ENCODE measurements at places on chromosomes 16 and 17.

DNA sequence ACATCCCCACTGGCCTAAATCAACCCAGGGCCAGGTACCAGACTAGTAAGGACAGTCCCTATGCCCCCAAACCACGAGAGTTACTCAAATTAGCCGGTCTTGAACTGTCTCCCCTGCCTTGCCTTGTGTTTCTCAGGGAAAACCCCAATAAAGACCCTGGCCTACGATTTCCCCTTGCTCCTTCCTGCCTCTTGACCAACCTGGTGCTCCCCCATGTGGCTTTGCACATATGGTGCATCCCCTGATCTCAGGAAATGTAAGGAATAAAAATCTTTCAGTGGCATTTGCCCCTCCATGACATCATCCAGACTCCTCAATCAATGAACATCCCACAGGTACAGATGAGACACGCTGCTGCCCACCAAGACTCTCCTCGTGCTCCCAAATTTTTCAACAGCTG is 87.9 kb downstream of the ZNF18 start:
- no peak for DNase-seq

DNA sequence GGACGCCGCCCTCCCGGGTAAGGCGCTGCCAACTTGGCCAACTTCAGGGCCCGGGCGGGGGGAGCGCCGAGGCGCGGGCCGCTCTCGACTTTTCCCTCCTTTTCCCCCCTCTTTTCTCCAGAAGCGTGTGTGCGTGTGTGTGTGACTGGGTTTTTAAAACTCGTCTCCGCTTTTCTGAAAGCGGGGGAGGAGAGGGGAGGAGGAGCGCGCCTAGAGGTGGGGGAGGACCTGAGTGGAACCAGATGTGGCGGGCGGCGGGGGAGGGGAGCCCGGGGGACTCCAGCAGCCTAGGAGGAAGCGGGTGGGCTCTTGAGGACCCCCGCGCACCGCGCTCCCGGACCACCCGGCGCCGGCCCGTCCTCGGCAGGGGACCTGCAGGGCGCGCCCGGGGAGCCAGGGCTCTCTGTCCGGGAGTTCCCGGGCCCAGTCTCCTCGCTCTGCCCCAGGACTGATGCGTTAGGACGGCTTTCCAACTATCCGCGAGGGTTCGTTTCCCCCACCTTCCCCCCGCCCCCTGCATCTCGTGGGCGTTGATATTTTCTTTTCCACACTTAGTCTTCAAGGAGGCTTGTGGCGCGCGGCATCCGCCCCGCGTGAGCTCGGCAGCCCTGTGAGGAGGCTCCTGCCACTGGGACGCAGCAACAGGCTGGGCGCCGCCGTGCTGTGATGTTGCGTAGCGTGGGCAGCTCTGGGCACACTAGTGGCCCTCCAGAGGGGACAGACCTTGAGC is 599 bp downstream of the MRC2 start:
- no peak for DNase-seq

- no peak for DNase-seq
Observed at GRCh38 chr16:11977376-11978041, 975 bp downstream of the SNX29 start.

GRCh38 chr17:42153919-42154742 is 658 bp downstream of the RAB5C start:
- no peak for DNase-seq

- no peak for DNase-seq
Observed at GRCh38 chr17:33647956-33648355, 354.9 kb upstream of the ASIC2 start.

GRCh38 chr17:3526971-3527370 is 30.6 kb downstream of the TRPV3 start:
- no peak for DNase-seq

- DNase-seq: no peak
Observed at GRCh38 chr16:88453611-88454522, 787 bp downstream of the ZFPM1 start.

- no peak for DNase-seq
Observed at GRCh38 chr17:9897372-9897968, 7.6 kb downstream of the RCVRN start.

GRCh38 chr17:45243750-45244149 is 18.1 kb downstream of the SPATA32 start:
- DNase-seq: no peak

DNA sequence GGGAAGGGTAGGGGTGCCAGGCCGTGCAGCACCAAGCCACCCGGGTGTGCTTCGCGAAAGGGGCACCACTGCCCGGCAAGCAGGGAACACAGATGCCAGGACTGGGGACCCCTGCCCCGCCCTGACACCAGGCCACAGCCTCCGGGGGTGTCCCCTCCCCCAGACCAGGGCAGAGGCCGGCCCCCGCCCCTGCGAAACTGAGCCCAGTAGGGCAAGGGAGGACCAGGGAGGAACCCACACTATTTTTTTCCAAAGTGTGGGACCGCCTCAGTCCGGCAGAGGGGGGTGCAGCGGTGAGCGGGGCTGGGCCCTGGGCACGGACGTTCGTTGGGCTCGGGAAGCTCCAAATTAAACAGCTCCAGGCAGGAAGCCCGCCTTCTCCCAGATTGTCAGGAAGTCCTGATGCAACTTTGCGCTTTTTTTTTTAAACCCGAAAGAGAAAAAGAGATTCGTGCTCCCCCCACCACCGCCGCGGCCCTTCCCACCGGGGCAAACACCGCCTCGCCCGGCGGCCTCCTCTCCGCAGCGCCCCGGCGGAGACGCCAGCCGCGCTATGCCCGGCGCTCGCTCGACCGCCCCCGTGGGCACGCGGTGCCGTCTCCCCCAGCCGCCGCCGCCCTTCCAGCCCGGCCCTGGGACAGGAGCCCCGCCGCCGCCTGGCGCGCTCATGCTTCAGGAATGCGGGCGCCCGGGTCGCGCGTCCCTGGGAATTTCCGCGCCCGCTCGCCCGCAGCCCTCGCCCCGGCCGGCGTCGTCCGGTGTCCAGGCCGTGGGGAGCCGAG is 755 bp downstream of the PIEZO1 start:
- DNase-seq: no peak

DNA sequence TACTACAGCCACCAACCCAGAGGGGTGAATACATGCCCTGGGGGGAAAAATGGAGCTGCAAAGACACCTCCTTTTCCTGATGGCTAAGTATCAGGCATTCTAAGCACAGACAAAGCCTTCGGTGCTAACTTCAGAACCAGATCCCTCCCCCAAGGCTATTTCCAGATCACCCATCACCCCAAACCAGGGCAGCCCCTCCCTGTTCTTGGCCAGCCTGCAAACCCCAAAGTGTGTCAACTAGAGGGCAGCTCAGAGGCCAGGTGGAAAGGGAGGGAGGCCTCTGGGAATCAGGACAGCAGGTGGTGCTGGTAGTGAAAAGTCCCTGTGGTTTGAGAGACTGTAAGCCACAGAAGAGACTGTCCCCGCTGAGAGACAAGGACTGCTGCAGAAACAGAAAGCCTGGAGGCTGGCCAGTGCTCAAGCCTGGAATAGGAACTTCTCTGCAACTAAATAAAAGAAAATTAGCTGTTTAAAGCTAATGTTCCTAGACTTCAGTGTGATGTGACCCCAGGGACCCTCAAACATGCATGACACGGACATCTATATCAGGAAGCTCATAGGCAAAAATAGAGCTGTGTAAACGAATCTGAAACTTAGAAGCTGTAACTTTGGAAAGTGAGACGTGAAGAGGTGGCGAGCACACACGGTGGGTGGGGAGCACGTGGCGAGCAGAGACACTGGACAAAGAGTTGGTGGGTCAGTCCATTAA is 9.1 kb downstream of the TUBG1 start:
- DNase-seq: no peak

- DNase-seq: no peak
Observed at GRCh38 chr16:27433636-27434035, 31.7 kb downstream of the IL21R start.

GRCh38 chr16:60655514-60656153 is 1380.6 kb downstream of the CDH8 start:
- DNase-seq: no peak

DNA sequence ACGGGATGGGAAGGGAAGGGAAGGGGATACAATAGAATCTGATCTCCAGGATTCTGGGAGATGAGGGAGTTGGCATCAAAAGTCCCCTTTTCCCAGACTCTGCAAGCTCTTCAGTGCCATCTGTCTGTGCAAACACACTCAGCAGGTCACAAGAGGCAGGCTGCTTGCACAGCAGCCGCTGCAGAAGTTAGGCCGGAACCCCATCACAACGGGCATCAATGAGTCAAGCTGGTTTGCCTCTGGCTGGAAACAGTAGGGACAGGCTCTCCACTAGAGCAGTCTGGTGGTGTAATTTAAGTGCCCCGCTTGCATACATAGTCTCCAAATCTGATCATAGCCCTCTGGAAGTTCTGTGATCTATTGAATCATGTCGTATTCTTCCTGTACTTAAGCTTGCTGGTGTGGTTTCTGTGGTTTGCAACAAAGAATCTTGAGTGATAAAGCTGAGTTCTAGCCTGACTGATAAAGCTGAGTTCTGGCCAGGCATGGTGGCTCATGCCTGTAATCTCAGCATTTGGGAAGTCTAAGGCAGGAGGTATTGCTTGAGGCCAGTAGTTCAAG is 33.7 kb upstream of the KDM8 start:
- DNase-seq: peak; percentile 51

DNA sequence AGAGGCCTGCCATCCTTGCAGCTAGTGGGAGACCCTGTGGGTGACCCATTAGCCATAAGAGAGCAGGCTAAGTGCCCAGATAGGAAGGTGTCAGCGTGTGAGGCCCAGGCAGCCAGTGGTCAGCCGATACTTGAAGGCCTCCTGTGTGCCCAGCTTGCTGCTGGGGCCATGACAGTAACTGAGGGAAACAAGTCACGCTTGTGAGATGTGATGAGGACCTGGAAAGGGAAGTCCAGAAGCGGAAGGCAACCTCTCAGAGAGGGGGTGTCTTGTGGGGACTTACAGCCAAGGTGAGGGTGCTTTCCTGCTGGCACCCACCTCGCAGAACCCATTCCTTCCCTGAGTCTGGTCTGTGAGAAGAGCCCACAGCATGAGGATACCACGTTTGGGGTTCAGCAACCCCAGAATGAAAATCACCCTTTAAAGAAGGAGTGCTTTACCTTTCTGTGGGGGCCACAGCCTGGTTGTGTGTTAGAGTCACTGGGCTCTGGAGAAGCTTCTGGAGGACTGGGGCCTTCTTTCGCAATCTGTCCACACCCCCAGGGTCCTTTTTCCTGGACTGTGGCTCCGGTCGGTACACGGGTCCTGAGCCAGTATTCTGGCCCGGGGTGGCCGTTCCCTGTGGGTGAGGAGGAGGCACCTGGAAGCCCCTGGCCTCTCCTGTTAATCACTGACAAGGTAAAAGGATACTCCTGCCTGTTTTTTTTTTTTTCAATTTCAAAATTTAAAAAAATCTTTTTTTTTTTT is 53.9 kb downstream of the PLCG2 start:
- no peak for DNase-seq

DNA sequence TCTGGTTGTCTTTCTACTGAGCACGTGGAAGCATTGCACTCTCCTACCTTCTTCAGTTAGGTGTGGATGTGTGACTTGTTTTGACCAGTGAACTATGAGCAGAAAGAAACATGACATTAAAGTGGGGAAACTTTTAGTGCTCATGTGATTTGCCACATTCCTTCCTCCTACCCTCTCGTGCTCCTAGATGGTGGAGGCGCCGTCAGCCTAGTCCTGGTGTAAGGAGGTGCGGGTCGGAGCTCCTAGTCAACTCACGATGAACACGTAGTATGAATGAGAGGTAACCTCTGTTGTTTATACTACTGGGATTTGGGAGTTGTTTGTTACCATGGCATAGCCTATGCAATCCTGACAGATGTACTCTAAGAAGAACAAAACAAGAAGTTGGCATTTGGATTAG is 47.4 kb downstream of the KSR1 start:
- DNase-seq: no peak

- no peak for DNase-seq
Observed at GRCh38 chr16:74757349-74757748, 17.3 kb downstream of the FA2H start.

DNA sequence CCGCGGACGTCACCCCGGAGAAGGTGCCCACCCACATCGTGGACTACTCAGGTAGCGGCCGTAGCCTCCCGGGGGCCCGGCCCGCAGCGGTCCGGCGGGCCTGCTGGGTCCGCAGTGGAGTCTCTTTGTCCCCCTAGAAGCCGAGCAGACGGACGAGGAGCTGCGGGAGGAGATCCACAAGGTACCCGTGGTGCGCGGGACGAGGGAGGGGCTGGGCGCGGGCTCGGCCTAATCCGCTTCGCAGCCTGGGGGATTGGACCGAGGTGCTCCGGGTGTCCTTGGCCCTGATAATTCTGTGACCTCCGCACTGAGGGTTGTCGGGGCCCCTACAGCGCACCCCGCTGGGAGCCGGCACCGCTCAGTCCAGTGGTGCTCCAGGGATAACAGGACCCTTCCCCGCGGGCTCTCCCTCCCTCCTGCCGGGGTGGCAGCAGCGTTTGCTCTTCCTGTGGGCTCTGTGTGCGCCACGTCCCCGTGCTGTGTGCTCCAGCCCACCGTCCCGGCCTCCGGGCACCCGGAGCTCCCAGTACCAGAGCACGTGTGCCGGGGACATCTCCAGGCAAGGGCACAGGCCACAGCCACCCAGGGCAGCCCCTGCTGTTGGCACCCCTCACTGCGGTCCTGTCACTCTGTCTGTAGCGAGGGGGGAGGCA is 713 bp downstream of the RHOT2 start:
- no peak for DNase-seq

GRCh38 chr17:49471769-49472168 is 23.3 kb upstream of the NGFR start:
- DNase-seq: no peak

DNA sequence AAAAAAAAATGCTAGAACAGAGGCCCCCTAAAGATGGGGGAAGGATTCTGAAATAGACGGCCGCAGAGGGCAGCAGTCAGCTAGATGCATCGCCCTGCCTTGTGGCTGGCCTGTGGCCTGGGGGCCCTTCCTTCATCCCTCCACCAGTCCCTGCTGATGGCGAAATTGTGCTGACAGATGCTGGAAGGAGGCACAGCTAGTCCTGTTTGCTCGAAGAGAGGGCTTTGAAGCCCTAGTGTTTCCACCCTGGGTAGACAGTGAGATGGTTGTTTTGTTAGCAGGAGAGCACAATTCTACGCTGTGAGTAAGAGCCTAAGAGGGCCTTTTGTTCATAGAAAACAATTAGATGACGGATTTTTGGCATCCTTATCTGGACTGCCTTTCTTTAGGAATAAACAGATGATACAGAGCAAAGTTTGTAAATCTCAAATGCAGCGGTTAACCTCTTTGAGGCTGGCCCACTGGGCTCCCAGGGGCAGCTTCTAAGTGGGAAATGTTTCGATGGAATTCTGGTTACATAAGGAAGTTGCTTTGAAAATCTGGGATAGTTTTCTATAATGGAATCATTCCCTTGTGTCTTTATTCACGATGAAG is 23.0 kb downstream of the VPS35L start:
- no peak for DNase-seq

DNA sequence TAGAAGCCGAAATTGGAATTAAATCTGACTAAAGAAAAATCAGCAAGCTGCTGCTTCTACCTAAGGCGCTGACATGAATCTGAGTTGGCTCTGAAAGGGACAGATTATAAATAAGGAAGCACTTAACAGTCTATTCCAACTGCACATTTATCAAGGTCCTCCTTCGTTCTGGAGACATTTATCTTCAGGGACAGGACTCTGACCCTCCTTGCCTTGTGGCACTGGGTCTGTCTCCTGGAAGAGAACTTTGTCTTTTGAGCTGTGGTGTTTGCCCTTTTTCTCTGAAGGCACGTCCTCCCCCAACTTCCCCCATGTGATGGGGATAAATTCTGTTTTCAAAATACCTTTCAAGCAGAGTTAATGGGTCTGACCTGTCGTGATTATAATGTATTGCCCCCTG is 47.0 kb upstream of the MARCHF10 start:
- DNase-seq: no peak

- DNase-seq: no peak
Observed at GRCh38 chr16:81786868-81787267, 7.8 kb downstream of the PLCG2 start.

All from activated gamma-delta T cell treated with anti-CD3 and anti-CD28 coated beads, Interleukin-2, amount 50 U/mL, for 16 hours (primary cell).